ENCODE measurements at places on chromosomes 5 and 9.
A peak's percentile ranks its signal among the peaks of the same experiment; 100 is the strongest.

DNA sequence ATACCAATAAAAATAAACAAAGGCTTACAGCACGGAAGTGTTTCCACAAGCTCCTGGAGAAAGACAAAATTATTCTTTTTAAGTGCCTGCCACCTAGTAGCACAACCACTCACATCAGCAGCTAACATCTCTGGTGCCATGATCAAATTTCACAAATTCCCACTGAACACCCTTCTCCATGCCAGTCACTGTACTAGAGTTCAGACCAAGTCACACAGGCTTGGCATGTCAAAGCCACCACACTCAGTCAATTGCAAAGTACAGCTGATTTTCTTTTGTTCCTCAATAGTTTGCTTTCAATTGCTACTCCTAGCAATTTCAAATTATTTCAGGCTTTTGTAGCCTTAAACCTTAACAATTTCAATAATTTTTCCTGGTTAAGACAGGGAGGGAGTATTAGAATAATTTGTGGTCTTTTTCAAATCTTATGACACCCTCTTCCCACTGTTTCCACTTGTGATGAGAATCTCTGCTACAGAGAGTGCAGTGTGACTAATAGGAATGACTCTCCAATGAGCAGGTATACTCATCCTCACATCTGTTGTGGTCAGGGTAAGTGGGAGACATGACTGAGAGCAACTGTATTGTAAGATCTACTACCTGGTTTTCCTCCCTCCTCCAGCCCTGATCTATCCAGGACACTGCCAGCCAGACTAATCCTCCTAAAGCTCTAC, 46.2 kb downstream of the RNF145 start:
- DNase-seq: no peak

DNA sequence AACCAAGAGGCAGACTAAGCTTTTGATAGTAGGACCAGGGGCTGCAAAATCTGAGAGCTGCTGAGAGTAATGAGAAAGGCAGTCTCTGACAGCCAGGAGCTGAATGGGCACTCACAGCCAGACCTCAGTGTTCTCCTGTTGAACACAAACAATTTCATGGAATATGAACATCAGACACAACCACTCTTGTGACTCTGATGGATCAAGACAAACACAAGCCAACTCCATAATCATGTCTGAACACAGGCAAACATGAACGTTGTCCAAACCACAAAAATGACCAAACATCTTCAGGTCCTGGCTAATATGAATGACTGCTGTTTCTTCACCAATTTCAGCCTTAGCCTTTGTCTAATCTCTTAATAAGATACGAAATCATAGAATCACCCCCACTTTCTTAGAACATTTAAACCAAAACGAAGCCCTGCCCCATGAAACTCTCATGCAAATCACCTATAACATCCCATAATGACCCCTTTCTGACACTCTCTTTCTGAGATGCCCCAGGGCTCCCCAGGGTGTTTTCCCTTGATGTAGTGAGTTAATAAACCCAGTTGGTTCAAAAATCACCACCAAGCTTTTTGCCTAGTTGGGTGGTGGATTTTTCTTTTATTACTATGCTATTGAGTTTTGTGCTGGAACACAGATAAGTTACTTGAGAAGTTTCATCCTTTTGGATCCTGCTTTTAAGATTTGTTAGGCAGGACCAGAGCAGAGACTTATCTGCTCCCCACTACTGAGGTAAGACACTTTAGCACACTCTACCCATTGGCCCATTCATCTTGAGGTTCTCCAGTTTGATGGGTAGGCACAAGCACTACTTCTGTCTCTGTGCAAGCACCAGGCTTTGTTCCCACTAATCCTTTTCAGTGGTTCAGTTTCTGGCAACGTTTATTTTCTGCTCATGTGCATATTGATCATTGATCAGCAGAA, 5.9 kb upstream of the ERAP2 start:
- no peak for DNase-seq

DNA sequence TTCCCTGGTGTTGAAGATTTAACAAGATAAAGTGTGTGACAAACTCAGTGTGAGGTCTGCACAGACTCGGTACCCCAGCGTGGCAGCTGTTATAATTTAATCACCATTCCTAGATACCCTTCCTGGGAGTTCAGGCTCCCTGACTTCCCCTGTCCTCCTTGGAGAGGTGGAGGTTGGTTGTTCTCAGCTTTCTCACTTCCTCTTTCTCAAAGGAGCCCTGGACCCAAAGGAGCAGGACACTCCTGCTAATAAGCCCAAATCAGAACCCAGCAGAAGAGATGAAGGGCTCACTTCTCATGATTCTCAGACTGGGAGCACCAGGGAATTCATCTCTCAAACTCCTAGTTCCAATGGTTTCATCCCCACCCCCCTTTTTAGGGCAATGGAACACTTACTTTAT, 58.2 kb downstream of the GTF3C4 start:
- DNase-seq: no peak

- DNase-seq: no peak
Observed at GRCh38 chr5:36878392-36879082, 2.0 kb downstream of the NIPBL start.

DNA sequence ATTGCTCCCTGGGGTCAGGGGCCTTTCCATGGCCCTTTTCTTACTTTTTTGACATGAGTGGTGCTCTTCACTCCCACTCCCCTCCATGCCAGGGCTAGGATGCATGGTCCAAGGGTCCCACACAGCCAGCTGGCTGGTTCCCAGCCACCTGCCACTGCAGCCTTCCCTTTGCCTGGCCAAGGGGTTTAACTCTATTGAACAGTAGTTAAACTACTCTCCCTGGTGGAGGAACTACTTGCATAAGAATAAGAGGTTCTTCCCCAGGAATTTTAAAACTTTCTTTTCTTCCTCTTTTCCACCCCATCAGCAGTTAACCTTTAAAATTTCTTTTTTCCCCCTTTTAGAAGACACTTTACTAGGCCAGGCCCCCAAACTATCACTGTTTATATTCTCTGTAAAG, 1532.8 kb upstream of the ACO1 start:
- DNase-seq: no peak

DNA sequence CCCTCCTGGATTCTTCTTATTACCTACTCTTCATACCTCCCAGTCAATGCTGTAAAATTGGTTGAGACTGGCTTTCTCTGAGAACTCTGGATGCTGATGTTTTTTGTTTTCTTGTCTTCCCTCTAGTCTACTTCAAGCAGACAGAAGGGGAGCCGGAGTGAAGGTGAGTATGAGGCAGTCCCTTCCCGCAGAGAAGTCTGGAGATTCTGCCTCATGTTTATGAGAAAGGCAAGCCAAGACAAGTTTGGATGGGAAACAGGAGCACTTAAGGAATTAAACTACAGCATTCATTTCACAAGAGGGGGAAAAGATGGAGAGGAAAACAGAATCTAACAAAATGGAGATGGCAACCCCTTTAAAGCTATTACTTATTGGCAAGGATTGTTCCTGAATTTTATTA, 246.1 kb downstream of the TRIM32 start:
- no peak for DNase-seq

- no peak for DNase-seq
Observed at GRCh38 chr5:159913501-159913900, 2.8 kb upstream of the ADRA1B start.

- peak; percentile 81 for DNase-seq
Observed at GRCh38 chr5:139669662-139670368, 21.7 kb downstream of the CXXC5 start.

- no peak for DNase-seq
Observed at GRCh38 chr9:121765021-121765950, 113.9 kb downstream of the DAB2IP start.

- DNase-seq: no peak
Observed at GRCh38 chr5:27388755-27389154, 350.4 kb upstream of the CDH9 start.

DNA sequence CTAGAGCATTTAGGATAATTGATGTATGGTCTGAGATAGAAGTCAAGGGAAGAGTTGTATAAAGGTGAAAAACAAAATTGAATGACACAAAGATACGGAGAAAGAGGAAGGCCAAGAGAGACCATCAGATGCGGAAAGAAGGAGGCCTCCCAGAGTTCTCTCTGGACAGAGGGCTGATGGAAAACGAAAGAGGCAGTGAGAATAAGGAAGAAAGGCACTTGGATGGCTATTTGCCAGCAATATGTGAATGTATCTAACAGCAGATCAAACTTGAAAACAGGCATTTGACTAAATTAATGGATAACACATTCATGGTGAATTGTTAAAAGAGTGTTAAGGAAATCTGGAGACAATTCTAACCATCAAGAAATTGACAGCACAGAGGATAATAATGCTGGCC, 2.4 kb upstream of the DOCK8 start:
- no peak for DNase-seq

DNA sequence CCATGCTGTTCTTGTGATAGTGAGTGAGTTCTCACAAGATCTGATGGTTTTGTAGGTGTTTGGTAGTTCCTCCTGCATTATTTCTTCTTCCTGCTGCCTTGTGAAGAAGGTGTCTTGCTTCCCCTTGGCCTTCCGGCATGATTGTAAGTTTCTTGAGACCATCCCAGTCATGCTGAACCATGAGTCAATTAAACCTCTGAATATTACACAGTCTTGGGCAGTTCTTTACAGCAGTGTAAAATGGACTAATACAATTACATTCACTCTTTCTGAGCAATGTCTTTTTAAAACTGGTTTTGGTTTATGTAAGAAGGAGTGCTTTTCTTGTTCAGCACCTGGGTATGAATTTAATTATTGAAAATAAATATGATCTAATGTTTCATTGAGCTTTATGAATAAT, 50.7 kb upstream of the ARRDC3 start:
- DNase-seq: no peak

DNA sequence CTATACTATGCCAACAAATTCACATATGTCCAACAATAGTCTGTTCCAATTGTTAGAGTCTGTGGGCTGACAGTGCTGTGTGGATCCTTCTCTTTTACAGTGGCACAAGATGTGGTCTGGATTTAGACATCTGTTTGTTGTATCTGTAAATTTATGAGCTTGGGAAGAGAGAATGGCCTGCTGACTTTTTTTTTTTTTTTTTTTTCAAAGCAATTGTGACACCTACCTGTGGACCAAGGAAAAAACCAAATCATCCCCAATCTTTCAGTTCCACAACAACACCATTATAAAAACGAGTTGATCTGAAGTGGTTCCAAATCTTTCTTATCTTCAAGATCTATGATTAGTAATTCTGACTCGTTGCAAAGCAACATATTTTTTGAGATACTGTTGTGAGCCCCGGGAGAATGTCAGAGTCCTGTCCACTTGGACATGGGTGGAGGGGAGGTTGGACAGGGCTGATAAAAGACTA, 4.9 kb downstream of the IRX2 start:
- no peak for DNase-seq

- no peak for DNase-seq
Observed at GRCh38 chr9:82930116-82930515, 132.8 kb downstream of the RASEF start.

- DNase-seq: no peak
Observed at GRCh38 chr9:131045300-131046092, 36.5 kb downstream of the LAMC3 start.

- DNase-seq: no peak
Observed at GRCh38 chr5:111143910-111144309, 51.8 kb downstream of the WDR36 start.

DNA sequence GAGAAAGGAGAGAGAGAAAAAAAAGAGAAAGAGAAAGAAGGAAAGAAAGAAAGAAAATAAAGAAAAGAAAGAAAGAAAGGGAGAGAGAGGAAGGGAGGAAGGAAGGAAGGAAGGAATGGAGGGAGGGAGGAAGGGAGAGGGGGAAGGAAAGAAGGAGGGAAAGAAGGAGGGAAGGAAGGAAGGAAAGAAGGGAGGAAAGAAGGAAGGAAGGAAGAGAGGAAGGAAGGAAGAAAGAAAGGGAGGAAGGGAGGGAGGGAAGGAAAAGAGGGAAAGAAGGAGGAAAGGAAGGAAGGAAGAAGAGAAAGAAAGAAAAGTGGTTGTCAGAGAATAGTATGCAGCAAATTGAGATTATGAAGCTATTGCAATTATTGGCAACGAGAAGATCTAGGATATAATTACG, 49.9 kb upstream of the NIPBL start:
- no peak for DNase-seq

GRCh38 chr9:137393176-137394150, 29.5 kb downstream of the EXD3 start:
- DNase-seq: no peak

DNA sequence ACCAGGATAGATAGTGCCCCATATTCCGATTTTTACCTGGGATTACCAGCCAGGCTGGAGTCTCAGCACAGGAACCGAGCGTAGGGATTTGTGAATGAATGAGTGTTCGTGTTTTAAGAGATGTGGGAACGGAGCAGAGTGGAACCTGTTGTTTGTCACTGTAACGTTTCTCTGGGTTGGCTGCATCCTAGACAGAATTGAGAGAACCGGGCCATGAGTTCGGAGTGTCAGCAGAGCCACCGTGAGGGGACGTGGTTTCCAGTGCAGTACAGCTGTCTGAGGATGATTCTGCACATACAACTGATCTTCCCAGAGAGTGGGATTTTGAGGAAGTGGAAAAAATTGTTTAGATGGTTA, 1.2 kb downstream of the PDE8B start:
- DNase-seq: no peak

GRCh38 chr5:33322632-33323031, 118.1 kb upstream of the TARS1 start:
- no peak for DNase-seq
